Upper lobe of left lung (tissue), 6 donors: ENCODE measurements at places on chromosomes 2 and 18. TPM values are rescaled to one million over a fixed set of nuclear protein-coding genes. Genes with fewer than 3 reads are reported as not detected.

GRCh38 chr2:241678784-241679540, 7.7 kb downstream of the DTYMK start:
- DNase-seq: no peak

GRCh38 chr2:140063356-140063755, 1283.2 kb upstream of the NXPH2 start:
- DNase-seq: no peak

DNA sequence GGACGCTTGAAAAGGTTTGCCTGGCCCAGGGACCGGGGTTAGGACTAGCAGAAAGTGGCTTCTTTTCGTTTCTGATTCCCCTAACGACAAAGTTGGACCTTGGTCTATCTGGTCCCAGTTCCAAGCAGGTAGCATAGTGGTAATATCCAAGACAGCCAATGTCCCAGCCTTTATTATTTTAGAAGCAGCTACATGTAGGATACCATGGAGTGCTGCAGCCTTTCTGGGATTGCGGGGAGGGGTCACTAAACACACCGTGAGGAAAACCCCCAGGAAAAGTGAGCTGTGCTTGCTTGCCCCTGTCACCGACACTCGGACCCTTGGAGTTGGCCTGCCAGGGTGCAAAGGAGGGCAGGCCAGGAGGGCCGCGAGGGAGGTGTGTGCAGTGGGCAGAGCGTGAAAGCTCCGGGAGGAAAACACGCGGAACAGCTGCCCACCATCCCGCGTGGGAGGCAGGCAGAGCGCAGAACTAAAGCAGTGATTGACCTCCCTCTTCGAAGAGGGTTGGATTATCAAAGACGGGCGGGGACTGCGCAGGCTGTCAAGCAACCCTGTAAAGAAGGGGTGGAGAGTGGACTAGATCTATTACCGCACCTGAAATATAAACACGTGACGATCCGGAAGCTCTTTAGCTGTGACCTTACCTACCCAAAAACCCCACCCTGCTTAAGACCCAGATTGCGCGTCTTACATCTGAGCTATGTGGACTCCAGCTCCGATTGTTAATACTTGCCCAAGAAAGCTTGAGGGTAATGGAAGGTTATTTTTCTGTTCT, 624 bp upstream of the MAP4K3 start:
- peak; percentile 71 for DNase-seq

GRCh38 chr18:31821545-31822171, 61.0 kb upstream of the SLC25A52 start:
- DNase-seq: no peak

DNA sequence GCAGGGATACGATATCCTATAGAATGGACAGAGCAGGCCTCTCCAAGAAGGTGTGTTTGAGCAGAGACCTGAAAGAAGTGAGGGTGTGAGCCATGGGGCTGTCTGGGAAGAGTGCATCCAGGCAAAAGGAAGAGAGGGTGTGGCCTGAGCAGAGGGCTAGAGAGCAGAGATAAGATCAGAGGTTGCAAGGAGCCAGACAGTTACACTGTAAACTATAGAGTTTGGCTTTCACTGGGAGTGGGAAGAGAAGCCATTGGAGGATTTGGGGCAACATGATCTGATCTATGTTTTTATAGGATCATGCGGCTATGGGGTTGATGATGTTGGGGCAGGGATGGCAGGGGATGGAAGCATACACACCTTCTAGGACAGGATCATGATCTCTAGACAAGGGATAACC, 124.1 kb upstream of the MAP3K20 start:
- DNase-seq: no peak

DNA sequence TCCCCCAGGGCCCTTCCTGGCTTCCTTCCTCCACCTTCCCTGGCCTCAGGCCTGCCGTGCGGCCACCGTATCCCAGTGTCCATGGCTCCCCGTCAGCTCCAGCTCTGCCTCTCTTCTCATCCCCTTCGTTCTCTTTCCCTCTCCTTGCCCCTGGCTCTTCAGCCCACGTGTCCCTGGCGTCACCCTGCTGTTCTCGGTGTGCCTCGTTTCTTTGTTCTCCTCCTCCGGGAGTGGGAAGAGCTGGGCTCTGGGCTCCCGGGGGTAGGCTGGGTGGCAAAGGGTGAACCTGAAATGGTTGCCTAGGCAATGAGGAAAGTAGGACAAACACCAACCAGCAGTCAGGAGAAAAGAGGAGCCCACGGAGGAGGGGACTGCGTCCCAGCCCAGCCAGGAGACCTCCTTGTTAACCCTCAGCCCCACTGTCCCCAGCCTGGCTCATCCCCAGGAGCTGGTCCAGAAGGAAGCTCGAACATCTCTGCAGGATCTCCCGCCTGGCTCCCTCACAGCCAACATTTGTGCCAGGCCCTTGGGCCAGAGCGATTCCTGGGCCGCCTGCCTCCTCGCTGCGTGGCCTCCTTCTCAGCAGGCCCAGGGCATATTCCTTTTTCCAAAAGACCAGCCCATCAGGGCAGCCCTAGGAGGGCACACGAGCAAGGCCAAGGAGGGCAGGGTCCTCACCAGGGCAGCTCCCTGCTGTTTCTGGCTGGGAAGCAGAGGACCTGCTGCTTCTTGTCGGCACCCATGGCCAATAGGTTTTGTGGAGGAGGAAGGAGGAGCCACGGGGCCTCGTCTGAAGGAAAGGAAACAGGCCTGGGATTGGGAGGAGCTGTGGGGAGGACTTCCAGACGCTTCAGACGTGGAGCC, 30.9 kb upstream of the DNMT3A start:
- no peak for DNase-seq

GRCh38 chr2:26537069-26537825, 59.3 kb upstream of the OTOF start:
- peak; percentile 39 for DNase-seq

DNA sequence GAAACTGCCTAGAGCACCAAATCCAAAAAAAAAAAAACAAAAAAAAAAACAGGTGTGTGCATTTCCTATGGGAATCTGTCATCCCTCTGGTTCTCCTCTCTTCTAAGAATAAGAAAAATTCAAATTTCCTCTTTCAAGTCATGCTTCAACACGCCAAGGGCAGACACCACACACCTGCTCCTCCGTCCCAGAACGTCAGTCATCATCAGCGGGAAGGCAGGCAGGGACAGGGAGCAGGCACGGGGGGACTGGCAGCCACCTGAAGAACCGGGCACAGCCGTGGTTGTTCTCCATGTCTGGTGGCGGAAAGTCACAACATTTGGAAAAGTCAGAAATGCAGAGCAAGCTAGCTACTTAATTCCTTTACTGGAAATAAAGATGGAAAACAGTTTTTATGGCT, 214.8 kb downstream of the IKZF2 start:
- no peak for DNase-seq

GRCh38 chr2:202609381-202610145, 25.2 kb upstream of the FAM117B start:
- DNase-seq: no peak

GRCh38 chr2:20093263-20094141, 42.1 kb upstream of the LAPTM4A start:
- no peak for DNase-seq

DNA sequence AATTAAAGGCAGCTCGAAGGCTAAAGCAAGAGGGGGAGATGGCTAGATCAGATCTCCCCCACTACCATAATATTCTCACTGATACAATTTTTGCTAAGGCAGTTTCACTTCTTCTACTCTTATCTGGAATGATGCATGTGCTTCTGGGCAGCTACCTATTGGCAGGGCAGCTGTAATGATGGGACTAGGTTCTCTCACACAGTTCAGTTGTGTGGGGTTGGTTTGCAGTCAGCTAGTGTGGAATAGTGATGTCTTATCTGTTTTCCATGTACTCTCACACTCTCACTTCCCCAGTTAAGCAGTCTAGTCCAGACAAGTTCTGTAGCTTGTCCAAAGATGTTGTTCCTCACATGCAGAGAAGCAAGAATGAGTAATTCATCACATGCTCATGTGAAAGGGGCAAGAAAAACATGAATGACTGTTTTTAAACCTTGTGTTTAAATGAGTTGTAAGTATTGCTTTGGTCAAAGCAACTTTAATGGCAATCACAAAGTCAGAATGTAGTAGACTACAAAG, 836.1 kb downstream of the CBLN2 start:
- no peak for DNase-seq

DNA sequence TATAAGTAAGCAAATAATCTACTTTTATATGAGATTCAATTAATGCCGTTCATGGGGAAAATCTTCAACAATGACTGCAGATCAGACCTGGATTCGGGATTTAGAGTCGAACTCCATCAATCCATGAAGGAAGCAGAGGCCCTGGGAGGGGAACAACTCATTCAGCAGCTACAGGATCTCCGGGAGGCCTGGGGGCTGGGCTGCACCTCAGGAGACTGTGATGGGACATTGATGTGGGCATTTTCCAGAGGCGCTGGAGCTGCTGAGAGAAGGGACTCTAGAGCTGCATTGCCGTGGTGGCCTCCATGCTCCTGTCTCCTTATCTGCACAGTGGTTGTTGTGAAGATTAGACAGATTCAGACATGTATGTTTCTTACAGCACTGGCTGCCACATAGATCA, 76.9 kb downstream of the MYT1L start:
- DNase-seq: no peak

DNA sequence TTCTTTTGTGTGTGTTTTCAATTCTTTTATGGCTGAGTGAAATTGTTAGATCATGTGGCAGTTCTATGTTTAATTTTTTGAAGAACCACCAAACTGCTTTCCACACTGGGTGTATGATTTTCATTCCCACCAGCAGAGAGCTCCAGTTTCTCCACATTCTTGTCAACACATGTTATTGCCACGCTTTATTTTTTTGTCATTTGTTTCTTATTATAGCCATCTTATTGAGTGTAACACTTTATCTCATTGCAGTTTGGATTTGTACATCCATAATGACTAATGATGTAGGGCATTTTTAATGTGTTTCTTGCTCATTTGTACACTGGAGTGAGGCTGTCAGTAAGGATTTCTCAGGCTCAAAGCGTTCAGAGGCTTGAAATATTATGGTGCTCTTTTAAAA, 184.2 kb downstream of the PIEZO2 start:
- no peak for DNase-seq

DNA sequence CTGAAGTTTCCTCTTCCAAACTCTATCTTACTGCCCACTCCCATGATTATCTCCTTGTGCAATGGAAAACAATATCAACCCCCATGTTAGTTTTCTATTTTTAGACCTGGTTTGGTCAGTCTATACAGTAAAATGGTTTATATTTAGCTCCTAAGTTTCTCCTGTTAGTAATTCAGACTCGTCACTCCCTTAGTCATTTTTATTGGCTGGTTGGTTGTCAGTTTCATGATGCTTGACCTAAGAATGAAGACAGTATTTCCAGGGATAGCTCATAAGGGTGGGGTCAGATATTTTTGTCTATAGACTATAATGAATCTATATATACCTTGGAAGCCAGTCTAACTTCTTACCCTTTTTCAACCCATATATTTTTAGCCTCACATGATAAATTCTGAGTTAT, 61.4 kb upstream of the NEUROD1 start:
- no peak for DNase-seq

- no peak for DNase-seq
These were observed 142.3 kb upstream of the FBXO11 start for GRCh38 chr2:48048476-48049171.

DNA sequence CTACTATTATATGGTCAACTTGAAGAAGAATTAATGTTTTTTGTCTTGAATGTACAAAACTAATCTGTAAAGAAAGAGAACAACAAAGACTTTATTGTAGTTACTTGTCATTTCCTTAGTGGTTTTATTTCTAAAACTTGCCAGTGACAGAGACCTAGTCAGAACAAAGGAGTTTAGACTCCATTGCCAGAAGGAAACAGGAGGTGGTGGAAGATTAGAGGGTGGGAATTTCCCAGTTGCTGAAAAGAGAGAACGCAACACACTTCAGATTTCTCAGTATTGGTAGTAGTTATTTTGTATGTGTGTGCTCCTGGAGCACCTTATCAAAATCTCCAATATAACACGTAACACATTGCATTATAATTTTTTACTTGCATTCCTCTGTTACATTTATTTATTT, 81.4 kb downstream of the CDCA7 start:
- DNase-seq: no peak

DNA sequence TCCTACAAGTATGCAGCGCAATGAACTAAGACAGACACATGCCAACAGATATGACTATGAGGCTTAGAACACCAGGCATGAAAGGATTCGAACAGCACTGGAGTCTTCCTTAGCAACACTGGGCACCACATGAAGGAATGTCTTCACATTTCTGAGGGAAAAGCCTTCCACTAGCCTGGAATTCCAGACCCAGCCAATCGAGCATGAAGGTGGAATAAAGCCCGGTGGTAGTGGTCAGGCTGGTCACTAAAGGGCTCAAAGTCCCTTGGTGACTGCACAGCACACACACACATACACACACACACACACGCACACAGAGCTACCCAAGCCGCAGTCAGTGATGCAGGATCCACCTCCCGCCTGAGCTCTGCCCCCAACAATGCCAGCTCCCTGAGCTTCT, 19.7 kb upstream of the SFXN5 start:
- no peak for DNase-seq

GRCh38 chr2:63053889-63054602, 3.4 kb downstream of the OTX1 start:
- DNase-seq: no peak

- no peak for DNase-seq
These were observed 32.3 kb downstream of the UBXN4 start for GRCh38 chr2:135773917-135774316.

GRCh38 chr2:170712653-170713542, 2.2 kb upstream of the SP5 start:
- peak; percentile 32 for DNase-seq

GRCh38 chr2:148653437-148653836, 8.9 kb downstream of the EPC2 start:
- no peak for DNase-seq

GRCh38 chr2:96859099-96859649, 1.4 kb upstream of the ANKRD39 start:
- no peak for DNase-seq

DNA sequence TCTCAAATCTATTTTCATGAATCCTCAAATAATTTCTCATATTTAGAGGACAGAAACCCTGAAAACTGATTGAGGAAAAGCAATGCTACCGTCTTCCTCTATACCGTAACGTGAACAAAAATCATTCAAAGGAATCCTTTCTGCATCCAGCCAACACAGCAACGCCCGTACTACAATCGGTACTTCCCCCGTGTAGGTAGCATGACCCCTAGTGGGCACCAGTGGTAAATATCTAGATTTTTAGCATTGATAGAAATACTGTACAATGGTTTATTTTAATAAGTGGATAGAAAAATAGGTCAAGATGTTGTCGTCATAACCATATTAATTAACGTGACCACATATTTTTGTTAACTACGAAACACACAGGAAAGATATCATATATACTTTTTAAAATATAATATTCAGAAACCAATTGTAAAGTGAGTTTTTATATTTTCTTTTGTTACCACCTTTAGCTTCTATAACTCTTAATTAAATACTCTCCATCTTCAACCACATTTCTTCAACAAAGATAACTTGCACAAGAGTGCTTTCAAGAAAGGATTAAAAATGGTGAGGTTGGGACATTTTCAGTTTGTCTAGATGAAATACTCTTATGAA, 194.1 kb downstream of the SS18 start:
- DNase-seq: no peak

The HIBCH gene
- 17.9 TPM for total RNA-seq

The RESP18 gene
- not detected for total RNA-seq

The BOLL gene
- not detected for total RNA-seq

The BUB1 gene
- total RNA-seq: 1.0 TPM

The DSG4 gene
- total RNA-seq: not detected

The ATP6V1B1 gene
- 1.6 TPM for total RNA-seq

The RBM44 gene
- total RNA-seq: 1.4 TPM

The ALK gene
- total RNA-seq: 0.30 TPM

The DQX1 gene
- not detected for total RNA-seq

The NDC80 gene
- total RNA-seq: 1.4 TPM

The DSG2 gene
- 5.2 TPM for total RNA-seq

The KRTCAP3 gene
- 37.2 TPM for total RNA-seq

The ABHD1 gene
- 0.30 TPM for total RNA-seq

The TRIM54 gene
- total RNA-seq: not detected

The MTLN gene
- 81.3 TPM for total RNA-seq

The TGFA gene
- 9.2 TPM for total RNA-seq

The ERMN gene
- 5.2 TPM for total RNA-seq
